HFFc6 (cell line): ENCODE measurements at places on chromosomes 3 and 15.

GRCh38 chr3:128287216-128287615 lies 133.9 kb downstream of the EEFSEC start:
- H3K4me3 ChIP-seq: no peak overlapping the region
- DNase-seq: no peak
- H3K4me1 ChIP-seq: peaks cover 9% of the 10 kb centered on the region
- peaks cover 2% of the 10 kb centered on the region; the same call in 1 of the 2 replicates for H3K27me3 ChIP-seq
- no peak overlapping the region for H3K27ac ChIP-seq

GRCh38 chr3:111373861-111374260 lies 168.1 kb upstream of the CD96 start:
- H3K4me3 ChIP-seq: peak overlapping the region; percentile 6; the same call in 1 of the 2 replicates
- no peaks in the 10 kb centered on the region; the same call in 1 of the 2 replicates for H3K27me3 ChIP-seq
- DNase-seq: peak; percentile 52

DNA sequence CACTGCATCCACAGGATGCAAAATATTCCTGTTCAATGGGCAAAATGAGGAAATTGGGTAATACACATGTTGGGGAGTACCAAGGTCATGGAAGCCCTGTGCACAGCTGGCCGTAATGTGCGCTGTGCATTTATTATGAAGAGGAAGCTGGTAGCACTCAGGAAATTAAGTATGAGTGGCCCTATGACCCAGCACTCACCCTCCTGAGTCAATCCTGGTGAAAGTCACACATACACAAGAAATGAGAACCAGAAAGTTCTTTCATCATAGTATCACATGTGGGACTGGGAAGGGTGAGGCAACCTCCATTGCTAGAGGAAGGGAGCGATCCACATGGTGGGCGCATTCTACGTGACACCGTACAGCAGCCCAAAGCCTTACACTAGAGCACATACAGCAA lies 11.4 kb upstream of the PRR20G start:
- H3K36me3 ChIP-seq: no peaks in the 10 kb centered on the region
- no peak overlapping the region for H3K27ac ChIP-seq
- H3K4me3 ChIP-seq: no peak overlapping the region

GRCh38 chr3:50299929-50300680 lies 900 bp upstream of the HYAL3 start:
- H3K4me3 ChIP-seq: peak overlapping the region; percentile 94
- H3K27me3 ChIP-seq: no peaks in the 10 kb centered on the region; the same call in 1 of the 2 replicates
- peaks cover 23% of the 10 kb centered on the region for H3K4me1 ChIP-seq
- no peaks in the 10 kb centered on the region for H3K36me3 ChIP-seq
- peak; percentile 28 for DNase-seq
- H3K27ac ChIP-seq: peak overlapping the region; percentile 92

DNA sequence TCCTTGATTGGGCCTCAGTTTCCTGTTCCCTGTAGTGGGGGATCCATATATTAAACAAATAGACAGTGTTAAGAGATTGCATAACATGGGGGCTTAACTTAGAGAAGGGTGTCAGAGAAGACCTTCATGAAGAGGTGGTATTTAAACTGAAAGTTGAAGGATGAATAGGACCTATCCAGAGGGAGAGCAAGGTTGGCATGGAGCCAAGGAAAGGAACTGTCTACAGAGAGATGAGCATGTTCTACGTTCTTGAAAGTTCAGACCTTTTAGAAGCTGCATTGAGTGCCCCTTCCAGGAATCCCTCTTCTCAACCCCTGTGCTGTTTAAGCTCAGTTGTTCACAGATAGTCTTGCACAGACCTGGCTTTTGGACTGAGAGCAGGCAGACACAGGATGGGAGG lies 2.4 kb downstream of the HTD2 start:
- peaks cover 24% of the 10 kb centered on the region for H3K4me1 ChIP-seq
- peak overlapping the region; percentile 51 for H3K27ac ChIP-seq

- H3K27me3 ChIP-seq: peaks cover 2% of the 10 kb centered on the region
- H3K4me1 ChIP-seq: peaks cover 76% of the 10 kb centered on the region
- no peaks in the 10 kb centered on the region for H3K36me3 ChIP-seq
- DNase-seq: no peak
These were observed 18.5 kb downstream of the IGF1R start for GRCh38 chr15:98666841-98667240.

- peaks cover 18% of the 10 kb centered on the region for H3K27me3 ChIP-seq
- DNase-seq: no peak
- H3K4me1 ChIP-seq: no peaks in the 10 kb centered on the region
- peaks cover 6% of the 10 kb centered on the region for H3K36me3 ChIP-seq
- no peak overlapping the region for H3K27ac ChIP-seq
- H3K4me3 ChIP-seq: no peak overlapping the region
These were observed 30.2 kb downstream of the RPLP1 start for GRCh38 chr15:69482686-69483256.
